ENCODE measurements at places on chromosomes 4 and X.
A peak's percentile ranks its signal among the peaks of the same experiment; 100 is the strongest.

DNA sequence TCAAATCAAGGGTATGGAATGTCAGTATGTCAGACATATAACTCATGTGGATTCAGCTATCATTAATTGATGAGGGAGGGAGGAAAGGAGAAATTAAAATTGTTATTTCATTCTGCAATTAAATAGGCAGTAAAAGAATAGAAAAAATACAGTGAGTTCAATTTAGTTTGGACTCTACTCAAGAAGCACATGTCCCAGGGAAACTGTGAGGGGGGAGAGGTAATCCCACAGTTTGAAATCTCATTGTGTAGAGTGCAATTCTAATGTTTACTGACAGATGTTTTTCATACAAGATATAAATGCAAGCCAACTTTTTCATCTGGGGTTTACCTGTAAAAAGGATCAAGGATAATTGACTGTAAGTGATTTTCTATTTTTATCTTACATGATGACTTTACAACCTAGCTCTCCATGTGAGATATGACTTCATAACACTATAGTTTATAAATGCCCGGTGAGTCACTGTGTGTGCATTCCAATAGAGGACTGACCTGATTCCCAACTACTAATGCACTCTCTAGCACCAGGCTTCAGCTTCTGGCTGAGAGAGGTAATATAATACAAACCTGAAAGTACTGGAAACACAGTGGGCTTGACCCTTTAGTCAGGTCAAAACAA lies 35.2 kb upstream of the SCD5 start:
- no peak for DNase-seq

DNA sequence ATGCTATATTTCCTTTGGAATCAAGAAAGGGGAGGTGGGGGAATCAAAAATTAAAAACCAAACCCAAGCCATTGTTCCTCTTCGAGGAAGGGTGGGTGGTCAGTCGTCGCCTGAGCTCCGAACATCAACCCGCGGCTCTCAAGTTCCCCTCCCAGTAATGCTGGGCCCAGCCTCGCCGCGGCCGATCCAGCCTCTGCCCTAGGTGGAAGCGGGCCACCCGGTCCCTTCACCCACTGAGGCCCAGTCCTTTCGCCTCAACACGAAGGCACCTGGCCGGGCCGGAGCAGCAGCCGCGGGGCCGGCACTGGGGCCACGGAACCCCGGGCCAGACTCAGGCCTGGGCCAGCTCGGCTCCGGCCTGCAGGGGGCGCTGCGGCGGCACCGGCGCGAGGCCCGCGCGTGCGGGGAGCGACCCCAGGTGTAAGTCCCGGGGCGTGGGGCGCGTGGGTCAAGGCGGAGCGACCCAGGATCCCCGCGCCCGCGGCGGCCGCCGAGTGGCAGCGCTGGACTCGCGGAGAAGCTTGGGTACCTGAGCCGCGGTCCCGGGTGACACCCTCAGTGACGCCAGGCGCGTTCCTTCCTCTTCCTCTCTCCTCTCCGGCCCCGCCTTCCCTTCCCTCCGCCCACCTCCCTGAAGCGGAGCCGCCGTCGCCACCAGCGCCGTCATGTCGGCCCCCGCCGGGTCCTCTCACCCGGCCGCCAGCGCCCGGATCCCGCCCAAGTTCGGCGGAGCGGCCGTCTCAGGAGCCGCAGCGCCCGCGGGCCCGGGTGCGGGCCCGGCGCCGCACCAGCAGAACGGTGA lies at the start of gene SEC24B:
SEC24B (plus strand) TSS at position 611 of the 802 bp plus-strand sequence; CDS start at position 666, 55 bp downstream.
- DNase-seq: peak; percentile 89

DNA sequence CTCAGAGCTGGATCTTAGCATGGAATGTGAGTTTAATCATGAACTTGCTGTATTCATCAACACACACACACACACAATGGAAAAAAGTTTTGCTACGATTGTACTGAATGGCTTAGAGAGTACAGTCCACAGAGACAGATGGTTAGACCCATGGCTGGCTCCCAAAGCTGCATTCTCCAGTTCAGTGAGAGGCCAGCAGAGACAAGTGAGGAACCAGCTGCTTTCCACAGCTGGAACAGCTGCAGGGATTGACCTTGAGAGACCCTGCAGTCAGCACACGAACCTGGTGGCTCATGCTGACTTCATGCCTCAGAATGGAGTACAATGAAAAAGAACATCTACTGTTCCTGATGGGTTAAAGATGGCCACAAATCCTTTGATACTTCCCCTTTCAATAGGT lies 94.5 kb downstream of the DHX15 start:
- DNase-seq: no peak

- DNase-seq: no peak
These were observed 11.5 kb upstream of the PCDH10 start for GRCh38 chr4:133137571-133137970.

- peak; percentile 47 for DNase-seq
These were observed at the start of gene SCML2 for GRCh38 chrX:18354369-18355223. SCML2 (minus strand) TSS chrX:18354688; CDS start chrX:18334071, 20,617 bp downstream.

GRCh38 chr4:186808630-186809018 lies 85.0 kb upstream of the FAT1 start:
- no peak for DNase-seq

GRCh38 chrX:150544222-150544787 lies 24.1 kb upstream of the MTM1 start:
- DNase-seq: no peak

- no peak for DNase-seq
These were observed 37.9 kb downstream of the RBBP7 start for GRCh38 chrX:16832301-16832700.

DNA sequence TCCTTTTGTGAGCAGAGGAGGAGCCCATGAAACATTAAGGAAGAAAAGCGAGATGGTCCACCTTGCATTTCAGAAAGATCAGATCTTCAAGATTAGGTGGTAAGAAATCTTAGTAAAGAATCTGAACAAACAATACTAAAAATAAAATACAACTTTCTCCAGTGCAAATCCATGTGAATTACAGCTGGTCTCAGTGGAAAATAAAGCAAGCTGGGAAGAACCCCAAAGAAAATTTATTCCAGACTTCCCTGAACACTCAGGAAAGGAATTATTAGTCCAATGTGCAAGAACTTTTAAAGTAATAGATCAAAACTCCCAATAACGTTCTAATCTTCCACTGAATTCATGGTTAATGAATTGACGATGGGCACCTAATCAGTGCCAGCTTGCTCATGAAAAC lies 37.3 kb upstream of the C1QTNF7 start:
- no peak for DNase-seq

DNA sequence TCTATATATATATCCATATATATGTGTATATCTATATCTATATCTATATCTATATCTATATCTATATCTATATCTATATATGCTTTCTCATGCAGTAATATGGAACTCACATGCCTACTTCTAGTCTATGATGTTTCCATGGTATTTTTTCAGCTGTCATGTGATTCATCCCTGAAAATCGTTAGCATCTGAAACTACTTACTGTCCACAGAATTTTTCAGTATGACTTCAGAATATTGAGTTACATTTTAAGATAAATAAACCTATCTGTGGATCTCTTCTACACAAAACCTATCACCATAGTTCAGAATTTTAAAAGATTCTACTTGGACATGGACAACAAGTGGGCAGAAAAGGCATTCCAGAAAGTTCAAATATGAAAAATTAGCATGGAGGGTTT lies 855.1 kb upstream of the INTU start:
- no peak for DNase-seq

GRCh38 chrX:142655507-142655906 lies 370.2 kb upstream of the SPANXN4 start:
- DNase-seq: no peak

- DNase-seq: no peak
These were observed 98.2 kb upstream of the PGRMC2 start for GRCh38 chr4:128385683-128386304.

DNA sequence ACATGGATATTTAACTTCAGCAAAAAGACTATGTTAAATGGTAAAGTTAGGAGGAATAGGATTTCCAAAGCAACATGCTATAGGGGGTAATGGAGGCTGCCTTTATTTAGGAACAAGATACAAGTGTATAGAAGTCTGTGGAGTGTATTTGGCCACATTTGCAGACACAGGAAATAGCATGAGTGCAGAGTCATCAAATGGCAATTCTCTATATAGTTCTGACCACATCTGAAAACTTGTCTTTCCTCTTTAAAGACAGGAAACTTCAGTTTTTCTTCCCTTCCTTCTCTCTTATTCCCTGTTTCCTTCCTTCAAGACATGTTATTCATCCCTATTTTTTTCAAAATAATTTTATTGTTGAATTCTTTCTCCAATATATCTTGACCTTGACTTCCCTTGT lies 119.3 kb upstream of the PITX2 start:
- no peak for DNase-seq

DNA sequence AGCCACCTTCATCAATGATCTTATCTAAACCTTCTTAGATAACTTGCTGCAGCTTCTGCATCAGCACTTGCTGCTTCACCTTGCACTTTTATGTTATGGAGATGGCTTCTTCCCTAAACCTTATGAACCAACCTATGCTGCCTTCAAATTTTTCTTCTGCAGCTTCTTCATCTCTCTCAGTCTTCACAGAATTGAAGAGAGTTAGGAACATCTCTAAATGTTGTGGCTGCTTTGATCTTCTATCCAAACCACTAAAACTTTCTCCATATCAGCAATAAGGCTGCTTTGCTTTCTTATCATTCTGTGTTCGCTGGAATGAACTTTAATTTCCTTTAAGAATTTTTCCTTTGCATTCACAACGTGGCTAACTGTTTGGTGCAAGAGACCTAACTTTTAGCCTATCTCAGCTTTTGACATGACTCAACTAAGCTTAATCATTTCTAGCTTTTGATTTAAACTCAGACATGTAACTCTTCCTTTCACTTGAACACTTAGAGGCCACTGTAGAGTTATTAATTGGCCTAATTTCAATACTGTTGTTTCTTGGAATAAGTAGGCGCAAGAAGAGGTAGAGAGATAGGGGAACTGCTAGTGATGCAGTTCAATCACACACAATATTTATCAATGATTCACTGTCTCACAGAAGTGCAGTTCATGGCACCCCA lies 36.1 kb upstream of the CORIN start:
- DNase-seq: no peak

- DNase-seq: no peak
These were observed 1.6 kb downstream of the SEPTIN11 start for GRCh38 chr4:76950956-76951671.

DNA sequence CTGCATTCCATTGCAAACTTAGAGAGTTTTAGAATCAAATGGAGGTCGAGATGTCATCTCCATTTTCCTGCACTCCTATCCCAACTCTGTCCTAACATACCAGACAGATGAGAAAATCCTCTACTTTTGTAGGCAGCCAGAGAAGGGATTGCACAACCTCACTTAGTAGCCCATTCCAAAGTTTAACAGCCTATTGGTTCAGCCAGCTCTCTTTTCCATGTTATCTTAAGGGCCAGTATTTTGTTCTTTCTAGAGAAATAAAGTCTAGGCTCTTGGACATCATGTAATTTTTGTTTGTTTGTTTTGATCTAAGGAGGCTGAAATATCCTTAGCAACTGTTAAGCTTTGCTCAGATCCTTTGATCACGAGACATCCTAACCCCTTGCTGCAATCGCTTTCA lies 173.0 kb downstream of the COX18 start:
- no peak for DNase-seq

DNA sequence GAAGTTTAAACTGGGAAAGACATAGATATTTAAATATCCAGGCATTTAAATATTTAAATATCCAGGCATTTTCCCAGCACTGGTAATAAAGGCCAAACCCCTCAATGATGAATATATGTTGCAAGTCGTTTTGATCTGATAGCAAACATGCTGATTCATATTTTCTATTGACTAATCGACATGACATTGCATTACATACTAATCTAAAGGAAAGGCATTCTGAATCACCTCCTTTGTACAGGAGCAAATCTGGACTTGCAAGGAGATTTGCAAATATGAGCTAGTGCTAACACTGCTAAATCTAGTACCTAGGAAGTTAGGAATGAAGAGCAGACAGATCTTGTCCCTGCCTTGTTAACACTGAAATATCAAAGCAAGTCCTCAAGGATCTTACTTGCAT lies 207.3 kb downstream of the SLC7A11 start:
- no peak for DNase-seq

DNA sequence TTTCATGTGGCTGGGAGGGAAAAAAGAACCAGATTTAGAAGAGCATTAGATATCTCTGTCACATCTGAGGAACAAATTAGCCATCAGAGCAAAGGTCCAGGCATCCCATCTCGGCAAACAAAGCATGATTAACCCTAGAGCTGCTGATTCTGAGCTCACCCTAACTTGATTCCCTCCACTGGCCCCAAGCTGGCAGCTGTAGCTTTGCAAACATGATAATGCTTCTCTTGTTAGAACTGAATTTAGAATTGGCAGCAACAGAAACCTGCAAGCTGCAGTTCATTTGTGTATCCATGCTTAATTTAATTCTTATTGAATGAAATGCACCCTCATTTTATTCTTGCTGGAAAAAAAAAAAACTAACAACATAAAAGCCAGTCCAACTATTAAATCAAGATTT lies 289.2 kb downstream of the IL1RAPL1 start:
- DNase-seq: no peak

DNA sequence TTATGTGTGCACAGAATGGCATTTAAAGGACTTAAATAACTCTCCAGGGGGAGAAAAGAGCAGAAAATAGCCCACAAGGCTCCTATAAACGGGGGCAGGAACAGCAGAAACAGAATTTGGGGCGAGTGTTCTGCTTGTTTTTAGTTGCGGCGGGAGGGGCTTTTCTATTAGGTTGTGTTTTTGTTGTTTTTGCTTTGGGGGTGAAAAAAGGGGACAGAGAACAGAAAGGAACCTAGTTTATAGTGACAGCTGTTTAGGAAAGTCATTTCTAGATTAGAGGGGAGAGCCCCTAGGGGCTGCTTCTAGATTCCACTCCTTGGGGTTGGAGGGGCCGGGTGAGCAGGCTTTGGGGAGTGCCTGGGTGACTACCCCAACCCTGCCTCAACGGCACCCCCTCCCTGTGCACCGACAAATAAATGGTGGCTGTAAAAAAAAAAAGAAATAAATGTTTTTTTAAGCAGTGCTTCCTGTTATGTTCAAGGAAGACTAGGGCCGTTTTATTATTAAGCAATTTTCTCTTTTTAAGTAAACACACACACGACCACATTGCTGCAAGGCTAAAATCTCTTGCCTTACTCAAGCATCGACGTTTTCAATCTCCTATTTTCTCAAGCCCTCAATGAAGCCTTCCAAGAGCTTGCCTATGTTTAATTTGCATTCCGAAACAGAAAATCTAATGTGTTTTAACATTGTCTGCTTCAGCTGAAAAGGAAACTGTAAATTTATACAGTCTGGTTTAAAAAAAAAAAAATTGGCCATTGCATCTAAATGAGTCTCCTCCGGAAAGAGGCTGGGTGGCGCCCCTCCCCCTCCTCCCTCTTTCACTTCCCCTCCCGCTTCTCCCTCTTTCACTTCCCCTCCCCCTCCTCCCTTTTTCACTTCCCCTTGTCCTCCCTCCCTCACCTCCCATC lies 123.3 kb upstream of the TBL1X start:
- peak; percentile 56 for DNase-seq

GRCh38 chr4:86565651-86566050 lies 28.5 kb upstream of the PTPN13 start:
- no peak for DNase-seq

DNA sequence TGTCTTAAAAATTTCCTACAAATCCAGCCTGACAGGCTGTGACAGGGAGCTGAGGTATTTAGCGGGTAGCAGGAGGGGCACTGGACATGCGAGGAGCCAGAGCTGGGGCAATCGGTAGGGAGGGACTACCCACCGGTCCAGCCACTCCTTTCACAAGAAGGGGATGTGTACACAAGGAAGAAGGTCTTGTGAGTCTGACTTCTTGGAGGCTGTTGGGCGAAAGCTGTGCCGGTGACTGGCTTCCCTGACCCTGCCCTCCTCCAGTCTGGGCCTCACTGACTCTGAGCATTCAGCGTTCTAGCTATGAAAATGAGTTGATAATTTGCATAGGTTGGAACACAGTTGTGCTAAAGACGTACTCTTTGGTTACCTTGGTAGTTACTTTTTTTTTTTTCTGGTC lies 12.7 kb upstream of the CXCL8 start:
- no peak for DNase-seq

Data from activated CD4-positive, CD25-positive, alpha-beta regulatory T cell treated with anti-CD3 and anti-CD28 coated beads, Interleukin-2, amount 50 U/mL, for 72 hours (primary cell).